ENCODE measurements at places on chromosomes 4 and X. TPM values are rescaled to one million over a fixed set of nuclear protein-coding genes. Genes with fewer than 3 reads are reported as not detected.

GRCh38 chr4:21387683-21388082 is 560.9 kb downstream of the KCNIP4 start:
- DNase-seq = no peak

- DNase-seq = no peak
Observed at GRCh38 chrX:118698516-118699170, 28.8 kb upstream of the IL13RA1 start.

- no peak for DNase-seq
Observed at GRCh38 chr4:169263791-169264392, 6.9 kb downstream of the SH3RF1 start.

DNA sequence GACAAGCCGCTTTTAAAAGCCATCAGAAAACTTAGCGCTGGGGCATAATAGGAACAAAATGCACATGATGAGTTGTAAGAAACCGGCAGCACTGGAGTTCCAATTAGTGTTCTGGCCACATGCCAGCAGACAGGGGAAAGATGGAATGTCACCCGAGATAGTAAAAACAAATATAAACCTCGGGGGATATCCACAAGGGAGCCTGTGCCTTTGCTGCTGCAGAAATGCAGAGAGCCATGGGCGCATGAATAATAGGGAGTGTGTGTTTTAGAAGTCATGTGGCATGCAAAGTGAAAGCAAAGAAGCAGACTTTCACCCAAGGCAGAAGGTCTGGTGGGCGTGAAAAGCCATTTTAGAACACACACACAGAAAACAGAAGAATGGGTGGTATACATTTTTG is 19.1 kb downstream of the GPRASP3 start:
- no peak for DNase-seq

- DNase-seq = no peak
Observed at GRCh38 chr4:114323841-114324240, 274.8 kb upstream of the UGT8 start.

DNA sequence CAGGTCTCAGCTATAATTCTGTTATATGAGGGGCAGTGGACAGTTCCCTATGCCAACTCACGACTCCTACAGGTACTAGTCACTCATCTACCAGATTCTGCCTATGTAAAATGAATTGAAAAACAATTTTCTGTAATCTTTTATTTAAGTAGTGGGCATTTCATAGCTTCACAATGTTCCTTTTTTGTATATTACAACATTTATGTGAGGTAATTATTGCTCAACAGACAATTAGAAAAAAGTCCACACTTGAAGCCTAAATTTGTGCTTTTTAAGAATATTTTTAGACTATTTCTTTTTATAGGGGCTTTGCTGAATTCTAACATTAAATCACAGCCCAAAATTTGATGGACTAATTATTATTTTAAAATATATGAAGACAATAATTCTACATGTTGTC is 20.4 kb downstream of the EREG start:
- no peak for DNase-seq

- DNase-seq = no peak
Observed at GRCh38 chrX:136272325-136272724, 21.1 kb upstream of the MAP7D3 start.

GRCh38 chrX:40174001-40174853 is 76.5 kb upstream of the BCOR start:
- DNase-seq = no peak

DNA sequence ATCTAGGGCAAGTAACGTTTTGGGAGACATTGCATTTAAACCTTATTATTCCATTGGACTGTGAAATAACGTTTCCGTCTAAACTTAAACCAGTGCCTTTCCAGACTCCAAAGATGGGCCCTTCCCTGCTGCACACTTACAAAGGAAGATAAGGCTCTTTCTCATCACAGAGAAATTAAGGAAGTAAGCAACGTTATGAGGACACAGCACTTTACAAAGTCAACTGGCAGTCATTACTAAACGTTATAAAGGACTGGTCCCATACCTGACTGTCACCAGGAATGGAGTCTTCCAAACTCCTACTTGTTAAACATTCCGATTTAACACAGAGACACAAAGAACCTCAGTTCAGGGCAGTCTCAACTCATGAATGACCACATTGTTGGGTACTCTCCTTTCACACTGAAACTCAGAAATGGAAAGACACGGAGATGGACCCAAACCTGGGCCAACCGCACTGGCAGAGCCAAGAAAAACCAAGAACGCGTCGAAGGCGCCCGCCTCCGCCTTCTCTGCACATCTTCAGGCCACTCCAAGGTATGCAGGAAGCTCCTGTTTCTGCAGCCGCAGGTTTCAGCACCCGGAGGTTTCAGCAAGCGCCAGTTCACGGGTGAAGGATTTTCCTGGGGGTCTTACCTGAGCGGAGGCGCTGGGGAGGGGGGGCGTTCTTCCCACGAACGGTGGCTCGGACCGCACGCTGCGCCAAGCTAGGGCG is 670 bp downstream of the PAPSS1 start:
- no peak for DNase-seq

- no peak for DNase-seq
Observed at GRCh38 chrX:45668686-45669443, 468.2 kb upstream of the DIPK2B start.

- DNase-seq = no peak
Observed at GRCh38 chr4:170014359-170015011, 11.7 kb downstream of the MFAP3L start.

- DNase-seq = no peak
Observed at GRCh38 chrX:38919202-38919601, 117.9 kb downstream of the MID1IP1 start.

- no peak for DNase-seq
Observed at GRCh38 chr4:175584172-175584571, 227.9 kb downstream of the GPM6A start.

Gene NUDT10
- 19.4 TPM for polyA plus RNA-seq

Gene GAGE2A
- polyA plus RNA-seq = not detected

Gene CMC4
- polyA plus RNA-seq = 5.9 TPM

Gene RADX
- 6.1 TPM for polyA plus RNA-seq

Gene GAGE12H
- polyA plus RNA-seq = not detected
